ENCODE measurements at places on chromosomes 2 and 18.

DNA sequence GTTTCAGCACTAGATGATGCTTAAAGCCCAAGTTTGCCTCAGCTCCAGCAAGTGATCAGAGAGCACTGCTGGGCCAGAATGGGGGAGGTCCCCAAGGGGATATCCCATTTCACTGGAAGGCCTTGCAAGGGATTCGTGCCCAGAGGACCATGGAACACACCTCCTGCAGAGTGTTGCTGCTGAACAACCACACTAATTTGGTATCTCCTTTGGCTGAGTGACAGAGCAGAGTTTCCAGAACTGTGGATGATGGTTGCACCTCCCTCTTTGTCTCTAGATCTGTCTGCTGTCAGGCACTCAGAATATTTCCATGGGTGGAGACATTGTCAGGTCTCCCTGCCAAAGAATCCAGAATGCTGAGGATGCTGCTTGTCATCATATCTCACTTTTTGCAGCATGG lies 484.8 kb upstream of the NETO1 start:
- no peak for DNase-seq

GRCh38 chr2:178477443-178478129 lies 814 bp downstream of the FKBP7 start:
- DNase-seq = no peak

GRCh38 chr2:137107904-137108303 lies 342.6 kb downstream of the THSD7B start:
- DNase-seq = no peak

DNA sequence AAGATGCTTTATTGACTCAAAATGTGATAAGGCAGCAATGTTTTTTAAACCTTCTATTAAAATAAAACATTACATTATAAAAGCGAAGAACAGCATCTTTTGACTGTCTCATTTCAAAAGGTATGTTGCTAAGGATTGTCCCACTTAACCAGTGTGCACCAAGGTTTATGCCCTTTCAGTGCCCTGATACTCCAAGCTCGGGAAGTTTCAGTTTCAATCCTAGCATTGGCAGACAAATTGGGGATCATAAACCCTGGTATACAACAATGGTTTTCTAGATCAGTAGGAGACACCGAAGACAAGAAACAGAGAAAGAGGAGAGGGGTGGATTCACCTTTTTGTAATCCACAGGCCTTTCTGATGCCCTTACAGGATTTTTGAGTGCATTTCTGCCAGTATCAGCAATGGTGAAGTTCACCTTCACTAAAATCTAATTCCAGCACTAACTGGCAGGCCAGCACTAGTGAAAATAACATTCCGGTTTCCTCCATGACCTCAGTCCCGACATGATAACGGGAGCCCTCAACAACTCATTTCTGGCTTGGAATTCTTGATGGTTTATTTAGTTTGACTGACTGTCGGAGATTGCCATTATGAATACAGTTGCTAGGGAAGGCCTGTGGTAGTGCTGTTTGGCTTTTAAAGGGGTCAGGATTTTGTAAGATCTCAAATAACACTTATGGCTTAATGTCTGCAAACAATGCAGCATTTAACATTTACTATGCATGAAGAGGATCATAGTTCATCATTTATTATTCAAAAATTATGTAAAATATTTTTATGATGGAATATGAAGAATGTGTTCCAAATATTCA lies 33.3 kb upstream of the FIGN start:
- DNase-seq = no peak

DNA sequence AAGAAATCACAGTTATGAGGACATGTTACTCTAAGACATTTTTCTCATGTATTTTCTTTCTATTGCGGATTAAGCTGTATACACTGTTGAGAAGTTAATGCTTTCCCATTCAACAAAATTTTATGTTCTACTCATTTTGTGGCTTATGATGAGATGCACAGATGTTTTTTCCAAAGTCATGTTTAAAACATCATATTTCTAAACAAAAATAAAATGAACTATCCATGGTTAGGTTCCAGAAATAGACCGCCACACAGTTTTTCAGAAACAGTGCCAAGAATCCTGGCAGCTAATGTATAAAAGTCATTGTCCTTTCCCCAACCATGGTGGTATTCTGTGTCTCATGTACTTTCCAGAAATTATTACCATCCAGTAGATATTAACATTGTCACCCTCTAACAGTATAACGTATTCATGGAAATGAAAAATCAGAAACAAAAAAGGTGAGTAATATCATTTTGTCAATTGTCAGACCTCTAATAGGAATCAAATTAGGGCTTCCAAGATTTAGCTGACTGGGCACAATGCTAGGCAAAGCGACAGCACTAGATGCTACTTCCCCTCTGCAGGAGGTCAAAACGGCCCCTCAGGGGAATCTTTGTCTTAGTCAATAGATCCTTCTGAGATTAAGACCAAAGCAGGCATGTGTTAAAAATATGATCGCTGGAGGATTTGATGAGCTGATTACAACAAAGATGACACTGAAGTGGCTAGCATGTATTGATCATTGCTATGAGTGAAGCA lies 54.4 kb upstream of the ZNF397 start:
- no peak for DNase-seq

- DNase-seq = no peak
Measured at GRCh38 chr2:98372121-98372520, 25.9 kb downstream of the CNGA3 start.

GRCh38 chr2:1976728-1977416 lies 232.6 kb upstream of the PXDN start:
- no peak for DNase-seq

- DNase-seq = no peak
Measured at GRCh38 chr18:70194227-70194890, 11.1 kb downstream of the RTTN start.

DNA sequence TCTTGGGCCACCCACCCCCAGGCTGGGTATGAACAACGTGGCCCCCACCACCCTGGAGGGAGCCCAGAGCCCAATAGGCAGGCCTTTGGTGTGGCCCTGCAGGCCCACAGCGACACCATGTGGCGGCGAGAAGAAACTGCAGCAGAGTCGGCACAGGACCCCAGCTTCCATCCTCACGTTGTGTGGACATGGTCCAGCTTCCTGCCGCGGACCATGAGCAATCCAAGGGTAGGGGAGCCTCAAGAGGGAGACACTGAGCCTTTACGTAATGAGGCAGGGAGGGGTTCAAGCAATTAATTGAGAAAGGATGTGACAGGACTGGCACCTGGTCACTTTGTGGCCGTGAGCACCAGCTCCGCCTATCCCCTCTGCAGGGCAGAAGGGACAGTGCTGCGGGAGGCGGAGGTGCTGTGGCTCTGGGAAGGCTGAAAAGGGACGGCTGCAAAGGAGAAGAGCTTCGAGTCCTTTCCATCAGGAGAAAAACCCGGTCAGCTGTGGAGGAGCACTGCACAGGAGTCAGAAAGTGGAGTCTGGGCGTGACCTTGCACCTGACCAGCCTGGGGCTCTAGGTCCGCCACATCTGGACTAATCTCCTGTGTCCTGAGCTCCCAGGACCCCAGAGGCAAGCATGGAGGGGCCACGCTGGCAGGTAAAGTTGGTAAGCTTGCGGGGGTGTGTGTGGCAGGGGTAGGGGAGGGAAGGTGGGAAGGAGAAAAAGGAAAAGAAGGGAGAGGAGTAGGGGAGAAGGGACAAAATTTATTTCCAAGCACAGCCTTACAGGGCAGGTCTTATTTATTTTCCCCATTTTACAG lies 44.9 kb downstream of the TMEM37 start:
- peak; percentile 81 for DNase-seq

DNA sequence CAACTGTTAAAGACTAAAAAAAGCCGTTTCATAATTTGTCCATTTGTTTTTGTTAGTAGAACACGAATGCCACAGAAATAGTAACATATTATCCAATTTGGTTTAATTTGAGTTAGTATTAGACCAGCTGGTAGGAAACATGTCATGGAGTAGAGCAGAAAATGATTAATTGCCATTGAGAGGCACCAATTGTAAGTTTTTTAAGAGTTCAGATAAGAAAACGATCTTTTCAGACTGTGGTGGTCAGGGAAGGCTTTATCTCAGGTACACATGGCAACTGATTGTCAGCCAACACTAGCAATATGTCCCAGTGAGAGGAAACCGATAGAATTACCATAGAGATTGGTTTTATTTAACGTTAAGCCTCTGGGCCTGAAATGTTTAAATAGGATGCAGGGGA lies 438.2 kb upstream of the MAP2 start:
- no peak for DNase-seq

- no peak for DNase-seq
Measured at GRCh38 chr2:138435701-138436100, 65.9 kb upstream of the SPOPL start.

- DNase-seq = no peak
Measured at GRCh38 chr2:212354382-212354781, 184.2 kb downstream of the ERBB4 start.

DNA sequence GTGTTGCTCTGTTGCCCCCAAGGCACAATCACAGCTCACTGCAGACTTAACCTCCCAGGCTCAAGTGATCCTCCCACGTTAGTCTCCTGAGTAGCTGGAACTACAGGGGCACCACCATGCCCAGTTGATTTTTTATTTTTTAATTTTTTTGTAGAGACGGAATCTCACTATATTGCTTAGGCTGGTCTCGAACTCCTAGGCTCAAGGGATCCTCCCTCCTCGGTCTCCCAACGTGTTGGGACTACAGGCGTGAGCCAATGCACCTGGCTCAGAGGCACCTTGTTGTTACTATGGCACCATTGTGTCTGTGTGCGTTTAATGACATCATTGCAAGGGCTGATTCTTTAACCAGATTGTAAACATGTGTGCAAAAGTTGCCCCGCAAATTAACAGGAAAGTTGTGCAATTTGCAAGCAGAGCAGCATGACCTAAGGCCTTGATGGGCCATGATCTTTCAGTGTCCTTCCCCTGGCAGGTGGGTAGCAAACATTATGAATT lies 22.6 kb downstream of the TCF23 start:
- DNase-seq = no peak

- DNase-seq = no peak
Measured at GRCh38 chr18:28108814-28109213, 68.1 kb downstream of the CDH2 start.

DNA sequence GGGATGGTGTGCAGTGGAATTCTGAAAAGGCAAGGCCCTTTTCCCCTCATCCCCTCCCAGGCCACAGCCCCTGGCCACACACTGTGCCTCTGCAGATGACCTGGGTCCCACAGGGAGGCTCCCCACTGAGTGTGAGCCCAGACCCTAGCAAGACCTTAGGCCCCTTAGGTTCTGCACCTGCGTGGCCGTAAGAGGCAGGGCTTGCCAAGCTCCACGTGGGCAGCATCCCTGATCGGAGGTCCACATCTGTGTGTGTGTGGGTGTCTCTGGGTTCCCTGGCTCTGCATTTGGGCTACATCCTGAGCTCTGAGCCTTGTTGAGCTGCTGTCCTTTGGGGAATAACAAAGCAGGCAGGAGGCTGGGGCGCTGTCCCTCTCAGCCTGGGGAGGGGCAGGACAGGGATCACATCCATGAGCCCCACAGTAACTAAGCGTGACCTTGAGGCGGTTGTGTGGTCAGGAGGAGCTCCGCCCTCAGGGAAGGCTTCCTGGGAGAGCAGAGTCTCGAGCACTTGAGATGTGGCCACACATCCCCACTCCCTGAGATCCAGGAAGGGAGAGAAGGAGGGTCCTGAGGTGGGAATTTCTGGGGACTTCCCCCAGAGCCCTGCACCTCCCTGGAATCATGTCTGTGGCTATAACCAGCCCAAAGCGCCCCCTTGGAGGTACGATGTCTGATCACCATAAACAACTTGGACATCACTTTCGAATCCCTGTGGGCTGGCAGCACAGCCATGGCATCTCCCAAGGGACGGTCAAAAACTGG lies 84.8 kb downstream of the STPG4 start:
- DNase-seq = no peak

- DNase-seq = no peak
Measured at GRCh38 chr2:239297142-239298004, 103.4 kb downstream of the HDAC4 start.

- no peak for DNase-seq
Measured at GRCh38 chr2:195338856-195339255, 318.2 kb upstream of the SLC39A10 start.

GRCh38 chr2:99854236-99854852 lies 288.0 kb downstream of the AFF3 start:
- no peak for DNase-seq

DNA sequence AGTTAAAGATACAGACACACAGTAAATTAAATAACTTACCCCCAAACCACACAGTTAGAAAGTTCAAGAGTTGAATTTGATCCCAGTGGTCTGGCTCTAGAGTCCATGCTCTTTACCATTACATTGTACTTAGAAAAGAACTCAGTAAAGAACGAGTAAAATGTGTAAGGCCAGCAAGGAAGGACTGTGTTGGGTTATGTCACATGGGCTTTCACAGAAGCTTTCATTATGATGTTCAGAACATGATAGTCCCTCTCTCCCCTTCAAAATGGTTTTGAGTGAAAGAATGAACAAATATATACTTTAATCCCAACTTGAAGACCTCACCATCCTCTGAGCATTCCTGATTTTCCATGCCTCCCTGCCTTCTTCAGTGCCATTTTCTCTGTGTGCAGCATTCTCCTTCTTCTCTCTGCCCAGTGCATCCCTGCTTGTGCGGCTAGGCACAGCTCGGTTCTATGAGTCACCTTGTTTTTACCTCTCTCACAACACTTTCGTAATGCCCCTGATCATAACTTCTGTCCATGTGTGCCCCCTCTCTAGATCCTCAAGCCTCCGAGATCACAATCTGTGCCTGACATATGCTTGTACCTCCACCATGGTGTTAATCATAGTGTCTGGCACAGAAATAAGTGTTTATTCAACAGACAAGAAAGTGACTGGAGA lies 22.0 kb downstream of the RASGRP3 start:
- no peak for DNase-seq

DNA sequence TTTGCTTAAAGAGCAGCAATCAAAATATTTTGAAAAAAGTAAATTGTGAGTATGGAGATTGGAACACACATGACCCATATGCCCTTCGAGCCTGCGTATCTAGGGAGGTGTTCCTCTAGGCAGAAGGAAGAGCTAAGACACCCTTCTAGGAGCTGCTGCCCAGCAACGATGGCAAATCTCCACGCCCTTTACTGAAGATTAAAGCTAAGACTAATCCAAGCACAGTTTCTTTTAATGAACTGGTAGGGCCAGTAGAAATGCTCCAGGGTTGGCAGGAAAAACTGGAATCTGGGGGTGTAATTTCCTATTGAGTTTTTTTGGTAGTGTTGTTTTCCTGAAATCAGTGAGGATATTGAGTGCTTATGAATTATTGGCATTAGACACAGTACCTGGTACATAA lies 712 bp upstream of the SERPINB13 start:
- no peak for DNase-seq

DNA sequence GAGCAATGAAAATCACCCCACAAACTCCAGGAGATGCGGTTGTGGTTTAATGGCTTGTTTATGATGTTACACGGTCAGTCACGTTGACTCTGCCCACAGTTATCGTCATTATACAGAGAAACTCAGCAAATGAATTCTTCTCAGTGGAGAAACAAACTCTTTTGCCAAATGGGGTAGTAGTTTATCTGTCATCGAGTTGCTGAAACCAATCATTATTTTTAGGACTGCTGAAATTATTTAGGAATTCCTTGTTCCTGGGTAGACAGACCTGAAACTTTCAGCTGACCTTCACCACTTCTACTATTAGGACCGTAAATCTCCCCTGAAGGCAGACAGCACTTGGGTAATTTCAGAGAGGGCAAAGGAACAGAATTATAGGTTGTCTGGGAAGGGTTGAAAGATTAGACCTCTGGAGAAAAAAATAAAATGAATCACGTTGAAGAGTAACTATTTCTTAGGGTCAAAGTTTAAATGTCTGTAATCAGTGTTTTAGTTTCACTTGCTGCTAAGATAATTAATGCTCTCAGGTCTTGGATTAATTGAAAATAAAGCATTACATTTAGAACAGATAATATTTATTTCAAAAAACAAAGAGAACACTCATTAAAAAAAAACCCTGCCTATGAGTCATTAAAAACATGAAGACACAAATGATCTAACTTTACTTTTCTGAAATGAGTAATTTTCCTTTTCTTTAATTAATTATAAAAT lies 52.1 kb upstream of the LYPD6 start:
- DNase-seq = no peak

Measured in right cardiac atrium (tissue), 5 donors.